ENCODE measurements at places on chromosomes 5 and 9. TPM values are rescaled to one million over a fixed set of nuclear protein-coding genes. Genes with fewer than 3 reads are reported as not detected.

PCDHGB4 gene
- total RNA-seq, result 5.8 TPM

CDH12 gene
- total RNA-seq, result not detected

FGF18 gene
- total RNA-seq, result 5.8 TPM

PHF24 gene
- total RNA-seq, result 0.19 TPM

Measured in Right ventricle myocardium superior (tissue), 1 donor.